T-helper 1 cell (primary cell): ENCODE measurements at places on chromosomes 13 and 19.

DNA sequence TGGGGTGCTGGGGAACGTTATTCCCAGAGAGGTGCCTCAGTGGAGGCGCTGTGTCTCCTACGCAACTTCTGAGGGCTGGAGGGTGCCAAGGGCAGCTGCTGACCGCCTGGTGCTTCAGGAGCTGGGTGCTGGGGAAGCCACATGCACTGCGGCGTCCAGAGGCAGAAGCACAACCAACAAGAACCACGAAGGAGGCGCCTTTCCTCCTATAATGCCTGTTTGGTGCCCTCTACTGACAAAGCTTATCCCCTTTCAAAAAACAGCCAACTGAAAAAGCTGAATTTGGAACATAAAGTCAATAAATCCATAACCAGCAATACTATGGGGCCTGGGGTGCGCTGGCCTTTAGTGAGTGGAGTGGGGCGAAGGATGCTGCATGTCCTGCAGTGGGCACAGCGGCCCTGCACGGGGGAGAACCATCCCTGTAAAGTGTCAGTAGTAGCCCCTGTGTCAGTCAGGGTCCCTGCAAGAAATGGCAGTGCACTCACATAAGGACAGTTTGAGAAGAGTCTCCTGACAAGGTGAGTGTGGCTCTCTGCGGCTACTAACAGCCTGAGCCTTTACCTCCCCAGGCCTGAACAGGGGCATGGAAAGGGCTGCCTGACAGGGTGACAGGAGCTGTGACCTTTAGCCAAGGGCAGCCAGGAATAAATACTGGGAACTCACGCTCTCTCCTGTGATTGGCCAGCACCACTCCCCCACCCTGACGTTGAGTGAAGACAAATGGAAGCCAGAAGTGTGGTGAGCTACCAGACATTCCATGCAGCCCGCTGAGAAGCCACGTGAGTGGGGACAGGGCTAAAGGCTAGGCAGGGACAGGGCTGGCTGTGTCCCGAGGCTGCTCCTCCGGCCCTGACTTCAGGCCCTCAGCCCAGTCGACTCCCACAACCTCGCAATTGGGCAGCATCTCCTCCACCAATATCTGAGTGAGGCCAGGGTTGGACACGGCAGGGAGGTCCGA is 4.5 kb upstream of the B3GNT8 start:
- no peak for DNase-seq

- DNase-seq: no peak
Measured at GRCh38 chr13:113669755-113670341, 2.8 kb downstream of the GRK1 start.

DNA sequence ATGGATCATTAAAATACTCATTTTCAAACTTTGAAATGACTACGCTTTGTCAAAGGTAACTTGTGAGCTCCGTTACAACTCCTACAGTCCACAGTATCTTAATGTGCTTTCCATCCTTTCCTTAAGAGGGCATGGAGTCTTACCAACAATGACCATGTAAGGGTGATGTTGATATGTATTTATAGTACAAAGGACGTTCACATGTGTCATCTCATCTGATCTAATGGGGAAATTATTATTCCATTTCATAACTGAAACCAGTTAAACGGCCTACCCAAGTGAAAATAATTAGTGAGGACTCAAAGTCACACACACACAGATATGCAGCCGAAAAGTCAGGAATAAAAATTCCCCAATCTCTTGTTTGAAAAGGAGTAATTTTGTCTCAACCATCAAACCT is 9.6 kb downstream of the USP12 start:
- no peak for DNase-seq

DNA sequence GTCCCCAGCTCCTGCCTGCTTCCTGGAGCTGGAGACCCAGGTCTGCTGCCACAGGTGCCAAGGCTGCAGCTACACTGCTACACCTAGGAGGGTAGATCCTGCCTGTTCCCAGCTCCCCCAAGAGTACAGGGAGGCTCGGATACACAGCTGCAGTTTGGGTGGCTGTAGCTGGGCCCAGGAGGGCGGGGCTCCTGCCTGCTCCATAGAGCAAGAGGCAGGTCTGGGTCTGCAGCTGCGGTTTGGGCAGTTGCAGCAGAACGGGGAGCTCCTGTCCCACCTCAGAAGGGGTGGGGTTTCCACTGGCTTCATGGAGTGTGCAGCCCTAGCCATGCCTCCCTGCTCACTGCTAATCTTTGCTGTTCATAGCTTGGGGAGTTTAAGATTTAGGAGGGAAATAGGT is 199.0 kb downstream of the NUFIP1 start:
- no peak for DNase-seq

- no peak for DNase-seq
Measured at GRCh38 chr13:40334031-40334430, 332.4 kb downstream of the FOXO1 start.

DNA sequence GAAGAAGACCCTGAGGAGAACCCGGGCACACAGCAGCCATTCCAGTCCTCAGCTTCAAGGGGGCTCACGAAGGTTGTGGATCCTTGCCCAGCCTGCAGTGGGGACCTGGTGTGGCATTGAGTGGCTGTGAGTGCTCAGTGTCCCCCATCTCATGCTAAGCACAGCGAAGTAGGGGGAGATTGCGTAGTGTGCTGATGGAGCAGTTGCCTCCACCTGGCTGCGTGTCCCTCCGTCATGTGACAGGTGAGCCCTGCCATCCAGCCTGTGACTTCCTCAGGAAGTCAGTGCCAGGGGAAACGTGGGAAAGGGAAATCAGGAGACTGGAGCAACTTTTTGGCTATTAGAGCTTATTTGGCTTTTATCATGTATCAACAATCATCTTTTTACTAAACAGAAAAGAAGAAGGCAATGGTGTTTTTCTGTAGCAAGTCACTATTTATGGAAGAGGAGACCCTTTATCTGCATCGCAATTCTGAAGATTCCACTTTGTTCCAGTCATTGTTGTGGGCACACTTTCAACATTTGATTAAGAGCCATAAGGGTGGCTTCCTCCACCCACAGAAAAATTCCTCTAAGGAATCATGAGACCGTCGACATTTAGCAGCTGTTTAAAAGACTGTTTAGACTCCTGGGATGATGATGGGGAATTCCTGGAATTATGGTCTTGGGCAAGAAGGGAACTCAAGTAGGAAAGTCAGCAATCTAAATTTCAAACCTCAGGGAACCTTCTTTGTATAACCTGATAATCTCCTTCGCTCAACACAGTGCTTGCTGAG is 126.8 kb upstream of the SPATA13 start:
- DNase-seq: no peak

DNA sequence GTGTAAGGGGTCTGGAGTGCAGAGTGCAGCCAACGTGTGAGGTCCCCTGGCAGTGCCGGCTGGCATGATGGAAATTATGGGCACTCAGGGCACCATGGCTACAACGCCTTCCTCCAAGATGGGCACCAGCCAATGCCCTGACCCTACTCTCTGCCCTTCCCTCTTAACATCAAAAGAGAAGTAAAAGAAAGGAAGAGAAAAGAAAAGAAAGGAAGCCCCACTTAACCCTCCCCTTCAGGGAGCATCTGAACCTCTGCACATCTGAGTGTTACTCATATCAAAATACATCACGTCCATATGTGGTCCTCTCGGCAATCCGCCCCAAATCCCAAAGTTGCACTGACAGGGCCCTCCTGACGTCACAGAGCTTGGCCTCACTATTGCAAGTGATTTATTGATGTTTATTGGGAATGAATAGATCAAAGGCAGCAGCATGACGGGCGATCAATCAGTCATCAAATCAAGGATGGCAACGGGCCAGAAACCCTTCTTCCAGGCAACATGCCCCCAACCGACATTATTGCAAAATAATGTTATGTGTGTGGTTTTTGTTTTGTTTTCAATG is 1.3 kb downstream of the TSHZ3 start:
- no peak for DNase-seq

GRCh38 chr13:84263354-84264069 is 381.2 kb upstream of the SLITRK1 start:
- no peak for DNase-seq

DNA sequence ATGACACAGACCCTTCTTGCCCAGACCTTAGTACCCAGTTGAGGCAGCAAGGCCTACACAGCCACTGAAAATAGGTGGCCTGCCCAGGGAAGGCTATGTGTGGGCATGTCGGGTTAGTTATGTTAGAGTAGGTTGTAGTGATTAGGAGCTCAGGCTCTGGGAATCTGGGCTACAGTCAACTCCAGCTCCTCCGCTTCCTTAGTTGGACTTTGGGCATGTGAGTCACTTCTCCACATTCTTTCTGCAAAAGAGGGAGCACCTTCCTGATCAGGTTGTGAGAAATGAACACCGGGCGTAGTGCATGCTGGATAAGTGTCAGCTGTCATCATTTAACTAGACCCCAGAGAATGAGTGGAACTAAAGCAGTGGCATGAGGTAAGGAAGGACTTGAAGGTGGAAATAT is 64.8 kb downstream of the ARHGAP35 start:
- no peak for DNase-seq

GRCh38 chr13:51330791-51331190 is 8.7 kb upstream of the SERPINE3 start:
- no peak for DNase-seq

DNA sequence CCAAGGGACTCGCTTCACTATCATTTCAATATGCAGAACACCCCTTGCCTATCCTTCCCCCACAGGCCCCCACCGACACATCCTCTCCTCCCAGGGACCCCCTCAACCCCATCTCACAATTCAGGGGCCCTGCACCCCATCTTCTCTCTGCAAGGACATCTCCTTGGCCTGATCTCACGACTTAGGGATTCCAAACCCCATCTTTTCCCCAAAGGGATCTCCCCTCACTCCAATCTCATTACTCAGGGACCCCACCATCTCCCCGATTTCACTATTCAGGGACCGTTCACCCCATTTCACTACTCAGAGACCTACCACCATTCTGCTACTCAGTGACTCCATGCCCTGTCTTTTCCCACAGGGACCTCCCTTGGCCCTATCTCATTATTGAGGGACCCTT is 1.4 kb downstream of the MAP2K2 start:
- no peak for DNase-seq

DNA sequence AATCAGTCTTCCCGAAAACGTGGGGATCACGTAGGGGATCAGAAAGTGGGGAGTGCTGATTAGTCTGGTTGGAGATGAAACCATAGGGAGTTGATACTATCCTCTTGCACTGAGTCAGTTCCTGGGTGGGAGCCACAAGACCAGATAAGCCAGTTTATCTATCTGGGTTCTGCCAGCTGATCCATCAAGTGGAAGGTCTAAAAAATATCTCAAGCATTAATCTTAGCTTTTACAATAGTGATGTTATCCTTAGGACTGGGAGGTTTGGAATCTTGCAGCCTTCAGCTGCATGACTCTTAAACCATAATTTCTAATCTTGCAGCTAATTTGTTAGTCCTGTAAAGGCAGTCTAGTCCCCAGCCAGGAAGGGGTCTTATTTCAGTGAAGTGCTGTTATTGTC is 2474.2 kb downstream of the PCDH9 start:
- no peak for DNase-seq

DNA sequence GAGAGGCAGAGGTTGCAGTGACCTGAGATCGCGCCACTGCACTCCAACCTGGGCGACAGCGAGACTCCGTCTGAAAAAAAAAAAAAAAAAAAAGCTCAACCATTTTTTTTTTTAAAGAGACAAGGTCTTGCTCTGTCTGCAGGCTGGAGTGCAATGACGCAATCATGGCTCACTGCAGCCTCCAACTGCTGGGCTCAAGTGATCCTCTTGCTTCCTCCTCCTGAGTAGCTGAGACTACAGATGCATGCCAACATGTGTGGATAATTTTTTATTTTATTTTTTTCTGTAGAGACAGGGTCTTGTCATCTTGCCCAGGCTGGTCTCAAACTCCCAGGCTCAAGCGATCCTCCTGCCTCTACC is 10.3 kb downstream of the EHD2 start:
- no peak for DNase-seq

DNA sequence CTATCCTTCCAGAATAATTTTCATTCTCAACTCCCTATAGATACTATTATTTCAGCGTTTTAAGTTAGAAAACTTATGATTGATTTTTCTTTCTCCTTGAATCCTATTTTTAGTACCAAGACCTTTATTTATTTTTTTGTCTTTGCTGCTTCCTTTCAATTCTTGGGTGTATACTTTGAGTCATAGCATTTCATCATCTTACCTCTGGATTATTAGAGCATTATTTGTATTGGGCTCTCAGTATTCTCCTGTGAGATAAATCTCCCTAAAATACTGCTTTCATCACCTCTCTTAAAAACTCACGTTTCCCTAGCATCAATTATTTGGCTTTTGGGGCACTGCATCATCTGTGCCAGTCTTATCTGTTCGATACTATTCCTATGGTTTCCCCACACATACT is 222.8 kb downstream of the POSTN start:
- DNase-seq: no peak

DNA sequence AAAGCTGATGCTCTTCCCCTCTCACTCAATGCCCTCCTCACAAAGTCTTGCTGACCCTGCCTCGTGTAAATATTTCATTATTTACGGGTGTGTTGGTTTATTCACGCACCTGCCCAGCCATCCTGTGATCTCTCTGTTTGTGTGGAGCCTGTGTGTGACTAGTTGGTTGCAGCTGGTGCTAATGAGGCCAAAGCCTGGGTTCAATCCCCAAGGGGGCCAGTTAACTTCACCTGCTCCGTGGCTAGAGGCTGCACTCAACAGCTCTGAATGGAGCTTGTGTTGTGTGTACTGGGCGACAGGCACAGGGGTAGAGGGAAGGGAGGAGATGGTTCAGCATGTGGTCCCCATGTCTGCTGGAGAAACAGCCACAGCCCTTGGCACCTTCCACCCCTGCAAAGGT is 109.5 kb downstream of the DNAJC15 start:
- DNase-seq: no peak

GRCh38 chr13:59356607-59357006 is 807.1 kb downstream of the DIAPH3 start:
- no peak for DNase-seq

DNA sequence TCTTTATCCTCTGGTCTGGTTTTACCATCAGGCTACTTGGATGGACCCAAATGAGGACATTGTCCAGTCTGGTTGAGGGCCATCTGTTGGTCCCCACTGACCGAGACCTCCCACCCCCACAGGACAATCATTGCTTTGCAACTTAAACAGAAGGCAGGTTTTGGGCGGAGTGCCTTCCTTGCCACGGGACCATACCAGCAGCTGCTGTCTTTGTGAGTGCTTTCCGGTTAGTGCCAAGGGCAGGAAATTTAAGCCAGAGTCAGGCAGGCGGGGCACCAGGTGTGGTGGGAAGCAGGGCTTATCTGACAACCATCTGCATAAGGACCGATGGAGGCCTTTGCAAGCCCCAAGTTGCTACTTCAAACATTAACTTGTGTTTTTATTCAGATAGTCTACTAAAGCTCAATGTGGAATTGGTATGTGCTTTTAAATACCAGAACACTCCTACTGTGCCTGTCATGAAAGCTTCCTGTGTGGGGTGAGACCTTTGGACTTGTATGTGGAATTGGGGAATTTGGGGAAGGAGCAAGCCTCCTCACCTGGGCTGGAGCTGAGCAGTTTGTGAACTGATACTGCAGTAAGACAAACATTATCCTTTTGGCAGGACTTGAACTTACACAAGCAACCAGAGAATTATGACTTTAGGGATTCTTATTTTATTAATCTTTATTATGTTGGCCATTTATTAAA is 39.3 kb upstream of the UBE2L5 start:
- DNase-seq: no peak
